ENCODE measurements at places on chromosomes 6 and 20.
A peak's percentile ranks its signal among the peaks of the same experiment; 100 is the strongest.

GRCh38 chr20:33076662-33077372, 2.6 kb upstream of the BPIFB4 start:
- no peak for DNase-seq

- DNase-seq: no peak
Measured at GRCh38 chr6:170042596-170043118, 248.2 kb downstream of the DLL1 start.

DNA sequence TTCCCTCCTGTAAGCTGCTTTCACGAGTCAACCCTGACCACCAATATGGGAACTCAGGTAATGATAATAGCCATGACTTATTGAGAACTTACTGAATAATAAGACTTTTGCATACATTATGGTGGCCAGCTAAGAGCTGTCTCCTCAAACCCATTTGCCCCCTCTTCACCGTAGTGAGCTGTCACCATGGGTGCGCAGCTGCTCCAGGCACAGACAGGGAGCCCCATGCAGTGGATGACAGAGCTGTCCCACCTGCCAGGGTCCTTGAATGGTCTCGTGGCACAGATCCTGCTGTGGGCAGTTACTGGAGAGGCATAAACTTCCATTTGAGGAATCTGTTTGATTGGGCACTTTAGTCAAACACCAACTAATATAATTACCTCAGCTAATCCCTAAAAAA, 1.9 kb downstream of the SLC22A16 start:
- no peak for DNase-seq

- peak; percentile 41 for DNase-seq
Measured at GRCh38 chr20:58389324-58389967, 417 bp downstream of the VAPB start.

GRCh38 chr6:169799474-169799926, 48.1 kb downstream of the ERMARD start:
- DNase-seq: no peak

Data from activated naive CD8-positive, alpha-beta T cell treated with anti-CD3 and anti-CD28 coated beads, Interleukin-2, amount 50 U/mL, for 24 hours (primary cell).